ENCODE measurements at places on chromosomes 12 and 14.

DNA sequence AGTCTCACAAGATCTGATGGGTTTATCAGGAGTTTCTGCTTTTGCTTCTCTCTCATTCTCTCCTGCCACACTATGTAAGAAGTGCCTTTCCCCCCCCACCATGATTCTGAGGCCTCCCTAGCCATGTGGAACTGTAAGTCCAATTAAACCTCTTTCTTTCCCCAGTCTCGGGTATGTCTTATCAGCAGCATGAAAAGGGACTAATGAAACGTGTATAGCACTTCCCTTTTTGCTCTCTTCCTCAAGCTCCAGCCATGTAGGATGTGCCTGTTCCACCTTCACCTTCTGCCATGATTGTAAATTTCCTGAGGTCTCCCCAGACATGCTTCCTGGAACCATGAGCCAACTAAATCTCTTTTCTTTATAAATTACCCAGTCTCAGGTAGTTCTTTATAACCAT is 7.0 kb upstream of the CRACR2A start:
- no peak for DNase-seq

- no peak for DNase-seq
Measured at GRCh38 chr14:90107789-90108188, 46.0 kb downstream of the KCNK13 start.

DNA sequence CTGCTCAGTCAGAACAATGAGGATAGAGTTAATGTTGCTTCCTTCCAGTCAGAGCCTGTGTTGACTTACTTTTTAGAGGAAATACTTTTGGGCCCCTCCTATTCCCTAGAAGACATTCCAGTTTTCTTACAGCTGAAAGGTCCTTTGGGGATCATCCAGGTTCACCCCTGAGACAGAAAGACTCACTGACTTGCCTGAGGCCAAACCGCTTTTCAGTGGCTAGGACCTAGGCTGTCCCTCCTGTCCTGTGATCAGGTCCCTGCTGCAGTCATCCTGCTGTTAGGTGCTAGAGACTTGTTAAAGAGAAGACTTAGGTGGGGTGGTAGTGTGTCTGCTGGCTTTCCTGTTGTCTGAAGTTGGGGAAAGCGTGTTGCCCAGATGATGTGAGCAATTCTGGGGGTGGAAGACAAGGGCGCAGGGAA is 39.6 kb downstream of the SUSD6 start:
- no peak for DNase-seq

DNA sequence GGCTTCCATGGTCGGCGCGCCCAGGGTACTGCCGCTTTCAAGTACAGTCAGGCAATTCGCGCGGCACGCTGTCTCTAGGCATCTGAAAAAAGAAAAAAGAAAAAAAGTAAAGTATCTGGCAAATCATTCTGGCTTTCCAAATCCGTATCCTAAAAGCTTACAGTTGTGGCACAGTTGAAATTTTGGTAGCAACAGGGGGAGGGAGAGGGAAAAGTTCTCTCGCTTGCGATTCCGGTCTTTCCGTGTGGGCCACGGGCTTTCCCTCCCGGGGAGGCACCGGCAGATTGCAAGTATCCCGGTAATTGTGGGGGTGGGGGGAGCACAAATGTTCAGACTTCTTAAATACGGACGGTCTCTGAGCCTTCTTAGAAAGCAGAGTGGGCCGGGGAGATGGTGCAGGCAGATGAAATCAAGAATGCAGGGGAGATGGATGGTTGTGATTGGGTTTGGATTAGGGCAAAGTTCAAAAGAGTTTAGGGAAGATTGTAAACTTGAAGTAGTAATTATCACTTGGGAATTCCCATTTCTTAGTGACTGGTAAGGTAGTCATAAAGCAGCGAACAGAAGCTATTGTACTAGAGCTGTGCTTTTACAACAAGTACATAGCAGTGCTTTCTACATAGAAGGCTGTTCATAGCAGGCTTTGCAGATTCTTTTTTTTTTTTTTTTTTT is 1.2 kb downstream of the SOCS2 start:
- no peak for DNase-seq

GRCh38 chr12:122265476-122265875 is 818 bp downstream of the VPS33A start:
- no peak for DNase-seq

GRCh38 chr14:59897757-59898383 is 22.1 kb upstream of the LRRC9 start:
- peak; percentile 68 for DNase-seq

- peak; percentile 20 for DNase-seq
Measured at GRCh38 chr14:55843718-55844403, 263.9 kb downstream of the KTN1 start.

GRCh38 chr12:67354322-67354721 is 85.2 kb downstream of the CAND1 start:
- peak; percentile 29 for DNase-seq

- DNase-seq, result no peak
Measured at GRCh38 chr14:98417001-98417400, 855.0 kb downstream of the BCL11B start.

DNA sequence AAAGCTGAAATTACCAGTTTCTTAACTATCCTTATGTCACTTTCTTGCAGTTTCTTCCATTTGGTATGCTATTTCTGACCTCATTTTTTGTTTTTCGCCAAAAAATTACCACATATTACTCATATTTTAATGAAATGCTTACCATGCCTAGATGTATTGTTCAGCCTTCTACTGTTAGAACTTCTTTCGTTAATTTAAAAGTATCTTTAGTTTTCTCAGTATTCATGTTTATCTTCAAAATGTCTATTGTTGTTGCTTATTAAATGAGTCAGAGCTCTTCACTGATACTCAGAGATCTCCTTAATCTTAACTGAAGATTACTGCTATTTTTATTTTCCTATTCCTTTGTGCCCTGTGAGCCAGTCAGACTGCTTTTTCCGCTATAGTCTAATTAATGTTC is 20.5 kb downstream of the RAP1B start:
- no peak for DNase-seq

- no peak for DNase-seq
Measured at GRCh38 chr14:51529736-51530135, 122.0 kb upstream of the FRMD6 start.

GRCh38 chr12:1324910-1325309 is 269.5 kb downstream of the FBXL14 start:
- DNase-seq, result no peak

- peak; percentile 46 for DNase-seq
Measured at GRCh38 chr12:88237954-88238353, 95.8 kb downstream of the TMTC3 start.

DNA sequence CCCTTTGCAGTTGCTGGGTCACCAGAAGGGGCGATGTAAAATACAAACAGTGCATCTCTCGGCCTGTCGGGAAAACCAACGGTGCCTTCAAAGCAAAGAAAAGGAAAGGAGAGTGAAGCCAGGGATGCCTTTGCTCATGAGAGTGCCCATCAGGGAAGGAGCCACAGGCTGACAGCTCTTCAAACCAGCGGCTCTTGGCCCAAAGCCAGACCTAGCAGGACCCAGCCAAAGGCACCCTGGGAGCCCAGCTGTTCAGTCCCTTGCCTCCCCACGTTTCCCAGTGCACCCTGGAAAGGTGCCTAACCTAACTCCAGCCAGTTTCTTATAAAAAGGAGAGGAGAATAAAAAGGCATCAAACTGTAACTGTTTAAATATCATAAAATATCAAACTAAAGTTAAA is 29.2 kb downstream of the PRMT8 start:
- DNase-seq, result peak; percentile 3

GRCh38 chr12:52316290-52316689 is 4.9 kb downstream of the KRT83 start:
- DNase-seq, result no peak

DNA sequence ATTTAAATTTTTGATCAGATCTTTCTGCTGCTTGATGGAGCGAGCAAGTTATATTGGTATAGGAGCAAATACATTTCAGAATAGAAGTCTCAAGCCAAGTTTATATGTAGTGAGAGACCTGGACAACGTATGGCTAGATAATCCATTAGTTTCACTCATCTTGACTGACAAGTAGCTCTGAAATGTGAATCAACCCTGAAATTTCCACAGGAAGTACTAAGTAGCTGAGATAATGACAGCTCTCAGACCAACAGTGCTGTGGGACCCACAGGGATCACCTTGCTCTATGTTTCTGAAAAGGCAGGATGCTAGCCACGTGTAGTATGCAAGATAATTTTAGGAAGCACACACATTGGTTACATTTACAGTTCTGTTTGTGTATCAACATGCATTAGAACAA is 258.6 kb upstream of the FOXN3 start:
- no peak for DNase-seq

GRCh38 chr12:21500786-21501257 is 613 bp downstream of the RECQL start:
- no peak for DNase-seq

- DNase-seq, result peak; percentile 57
Measured at GRCh38 chr12:120688527-120689071, 1.6 kb downstream of the MLEC start.

- DNase-seq, result peak; percentile 43
Measured at GRCh38 chr14:37594971-37595808, at the start of the genes FOXA1 and TTC6. Gene FOXA1, minus strand, starts transcription at chr14:37595249. Its CDS starts 277 bp downstream, at chr14:37594972. Gene TTC6, plus strand, starts transcription at chr14:37595629. Its CDS starts 26,436 bp downstream, at chr14:37622065.

- no peak for DNase-seq
Measured at GRCh38 chr14:68639758-68640574, 152.9 kb downstream of the ZFP36L1 start.

DNA sequence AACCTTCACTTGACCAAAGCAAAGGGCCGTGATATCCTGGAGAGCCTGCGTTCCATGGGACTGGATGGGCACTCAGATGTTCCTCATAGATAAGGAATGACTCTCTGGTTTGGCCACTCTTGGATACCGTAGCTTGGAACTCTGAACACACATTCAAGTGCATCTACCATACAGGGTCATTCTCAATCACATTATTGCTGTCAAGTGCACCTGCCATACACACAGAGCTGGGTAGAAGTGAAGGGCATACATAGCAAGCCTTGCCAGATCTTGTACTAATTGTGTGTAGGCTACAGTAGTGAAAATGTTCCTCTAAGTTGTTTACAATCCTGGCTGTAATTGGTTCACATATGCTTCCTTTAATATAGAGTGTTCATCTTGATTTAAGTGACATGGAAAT is 58.3 kb downstream of the PELI2 start:
- no peak for DNase-seq

DNA sequence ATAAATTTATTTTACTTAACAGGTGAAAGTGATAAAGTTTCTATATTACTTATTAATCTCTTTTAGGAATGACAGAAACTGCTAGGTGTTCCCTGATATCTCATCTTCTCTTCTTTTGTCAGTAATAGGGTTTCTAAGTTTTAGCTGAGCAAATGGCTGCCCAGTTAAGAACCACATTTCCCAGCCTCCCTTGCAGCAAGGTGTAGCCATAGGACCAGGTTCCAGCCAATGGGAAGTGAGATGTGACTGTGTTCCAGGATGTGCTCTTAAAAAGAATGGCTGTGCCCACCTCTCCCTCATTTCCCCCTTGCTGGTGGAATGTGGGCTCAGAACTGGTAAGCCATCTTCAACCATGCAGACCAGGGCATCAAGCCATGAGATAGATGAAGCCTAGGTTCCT is 165.6 kb downstream of the HELB start:
- no peak for DNase-seq

DNA sequence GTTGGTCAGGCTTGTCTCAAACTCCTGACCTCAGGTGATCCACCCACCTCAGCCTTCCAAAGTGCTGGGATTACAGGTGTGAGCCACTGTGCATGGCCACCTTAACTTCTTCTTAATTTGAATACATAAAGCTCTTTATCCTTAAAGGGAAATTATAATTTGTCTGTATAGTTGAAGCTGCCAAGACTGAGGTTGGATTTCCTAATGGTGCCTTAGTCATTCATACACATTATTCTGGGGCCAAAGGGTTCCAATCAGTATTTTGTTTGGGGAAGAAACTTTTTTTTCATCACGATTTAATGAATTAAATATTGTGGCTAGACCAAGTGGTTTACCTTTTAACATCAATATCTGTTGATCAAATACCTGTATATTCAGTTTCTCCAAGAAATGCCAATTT is 135.9 kb downstream of the SYT1 start:
- no peak for DNase-seq

- no peak for DNase-seq
Measured at GRCh38 chr12:78331753-78332152, 501.1 kb downstream of the NAV3 start.

- DNase-seq, result no peak
Measured at GRCh38 chr12:29497588-29497987, at the start of gene OVCH1. Gene OVCH1, minus strand, starts transcription at chr12:29497686. Its CDS starts 0 bp downstream, at chr12:29497686.

DNA sequence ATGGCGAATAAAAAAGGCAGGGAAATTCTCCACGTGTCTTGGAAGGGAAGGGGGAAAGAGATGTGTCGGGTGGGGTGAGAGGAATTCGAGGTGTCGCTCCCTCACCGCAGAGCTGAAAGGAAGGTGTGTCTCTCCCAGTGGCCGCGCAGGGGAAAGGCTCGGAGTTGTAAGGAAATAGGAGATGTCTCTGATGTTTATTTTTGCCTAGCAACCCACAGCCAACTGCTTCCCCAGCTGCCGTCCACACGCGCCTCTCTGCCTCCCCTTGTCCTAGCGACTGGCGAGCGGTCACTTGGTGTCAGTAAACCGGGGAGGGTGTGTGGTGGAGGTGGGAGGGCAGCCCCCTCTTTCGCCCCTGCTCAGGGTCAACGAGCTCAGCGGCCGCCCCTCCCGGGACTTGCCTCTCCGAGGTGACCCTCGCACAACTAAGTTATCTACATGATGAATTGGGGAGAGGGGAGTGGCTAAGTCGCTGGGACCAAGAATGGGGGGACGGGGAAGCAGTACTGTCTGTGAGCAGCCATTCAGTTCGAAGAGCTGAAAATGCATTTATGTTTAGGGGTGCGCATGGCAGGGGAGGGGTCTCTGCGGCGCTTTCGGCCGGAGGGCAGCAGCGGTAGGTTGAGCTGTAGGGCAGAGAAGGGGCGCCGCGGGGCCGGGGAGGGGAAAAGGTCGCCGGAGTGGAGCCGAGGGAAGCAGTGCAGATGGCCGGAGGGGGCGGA is 585 bp upstream of the DYRK2 start:
- peak; percentile 91 for DNase-seq

GRCh38 chr14:84456946-84457345 is 1073.0 kb upstream of the FLRT2 start:
- DNase-seq, result no peak

- DNase-seq, result no peak
Measured at GRCh38 chr14:65804439-65805112, 392.0 kb downstream of the FUT8 start.

DNA sequence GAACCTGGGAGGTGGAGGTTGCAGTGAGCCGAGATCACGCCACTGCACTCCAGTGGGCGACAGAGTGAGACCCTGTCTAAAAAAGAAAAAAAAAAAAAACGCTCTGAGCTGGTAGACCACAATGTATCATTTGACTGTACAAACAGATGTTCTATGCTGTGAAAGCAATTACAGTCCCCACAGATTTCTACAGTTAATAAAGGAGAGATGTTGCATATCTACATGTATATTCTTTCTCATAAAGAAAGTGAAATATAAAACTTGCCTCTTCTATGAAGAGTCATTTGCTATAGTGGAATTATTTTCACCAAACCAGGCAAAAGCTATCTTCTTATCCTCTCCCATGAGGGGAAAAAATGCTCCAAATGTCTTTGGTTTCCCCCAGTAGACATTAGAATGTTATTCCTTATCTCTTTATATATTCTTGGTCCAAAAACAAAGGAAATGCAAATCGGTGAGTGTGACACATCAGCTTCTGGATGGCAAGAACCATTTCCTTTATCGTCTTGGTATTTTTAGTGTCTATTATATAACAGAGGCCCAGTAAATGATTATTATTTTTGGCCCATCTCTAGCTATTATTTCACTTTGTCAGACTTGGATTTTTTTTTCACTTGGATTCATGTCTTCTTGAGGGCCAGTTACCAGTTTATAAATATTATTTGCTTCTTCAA is 230.4 kb downstream of the SSPN start:
- peak; percentile 61 for DNase-seq

Data from astrocyte of the hippocampus (primary cell).